Colonic mucosa (tissue), 4 donors: ENCODE measurements at places on chromosomes 6 and 20.

GRCh38 chr6:160117137-160117536 lies 4.5 kb upstream of the SLC22A1 start:
- no peak for DNase-seq

GRCh38 chr20:25039697-25040437 lies 18.1 kb downstream of the ACSS1 start:
- DNase-seq = peak; percentile 90

DNA sequence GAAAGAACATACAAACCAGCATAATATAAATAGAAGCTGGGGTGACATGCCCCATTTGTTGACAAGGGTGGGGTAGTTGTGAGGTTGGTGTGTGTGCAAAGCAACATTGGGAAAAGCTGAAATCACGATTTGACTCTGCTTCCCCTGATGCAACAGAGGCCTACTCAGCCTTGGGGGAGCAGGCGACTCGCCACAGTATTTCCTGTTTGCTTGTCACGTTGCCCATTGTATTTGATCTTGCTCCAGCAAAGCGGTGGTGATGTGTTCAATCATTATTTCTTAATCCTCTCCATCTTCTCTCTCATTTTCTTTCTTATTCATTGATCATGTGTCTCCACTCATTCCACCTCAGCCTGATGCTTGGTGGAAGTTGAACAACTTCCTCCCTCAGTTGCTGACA lies 165.8 kb upstream of the CITED2 start:
- no peak for DNase-seq

DNA sequence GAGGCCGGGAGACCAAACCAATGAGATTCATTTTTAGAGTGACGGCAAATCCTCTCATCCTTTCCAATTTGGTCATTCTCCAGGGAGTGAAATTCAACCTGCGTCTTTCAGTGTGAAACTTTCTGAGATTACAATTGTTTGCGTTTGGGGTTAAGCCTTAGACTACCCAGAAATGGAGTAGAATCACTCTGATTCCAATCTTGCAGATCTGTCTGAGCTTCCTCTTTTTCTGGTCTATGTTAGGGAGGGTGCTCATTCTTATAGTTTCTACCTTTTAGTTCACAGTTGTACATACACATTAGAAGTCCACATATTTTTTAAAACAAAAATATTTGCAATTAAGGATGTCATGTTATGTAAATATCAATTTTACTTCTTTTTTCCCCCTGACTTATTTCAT lies 183.0 kb upstream of the PHACTR1 start:
- no peak for DNase-seq

- DNase-seq = no peak
These were observed 7.5 kb downstream of the BEND6 start for GRCh38 chr6:56962441-56962840.

DNA sequence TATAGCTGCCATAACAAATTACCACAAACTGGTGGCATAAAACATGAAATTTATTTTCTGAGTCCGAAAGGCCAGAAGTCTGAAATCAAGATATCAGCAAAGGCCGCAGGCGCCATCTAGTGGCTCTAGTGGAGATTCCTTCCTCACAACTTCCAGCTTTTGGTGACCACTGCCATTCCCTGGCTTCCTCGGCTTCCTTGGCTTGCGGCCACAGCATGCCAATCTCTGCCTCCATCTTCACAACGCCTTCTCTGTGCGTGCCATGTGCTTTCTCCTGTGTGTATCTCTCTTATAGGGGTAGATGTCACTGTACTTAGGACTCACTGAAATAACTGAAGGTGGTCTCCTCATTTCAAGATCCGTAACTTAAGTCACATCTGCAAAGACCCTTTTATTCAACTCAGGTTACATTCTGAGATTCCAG lies 5.4 kb upstream of the PLAGL1 start:
- DNase-seq = peak; percentile 84

DNA sequence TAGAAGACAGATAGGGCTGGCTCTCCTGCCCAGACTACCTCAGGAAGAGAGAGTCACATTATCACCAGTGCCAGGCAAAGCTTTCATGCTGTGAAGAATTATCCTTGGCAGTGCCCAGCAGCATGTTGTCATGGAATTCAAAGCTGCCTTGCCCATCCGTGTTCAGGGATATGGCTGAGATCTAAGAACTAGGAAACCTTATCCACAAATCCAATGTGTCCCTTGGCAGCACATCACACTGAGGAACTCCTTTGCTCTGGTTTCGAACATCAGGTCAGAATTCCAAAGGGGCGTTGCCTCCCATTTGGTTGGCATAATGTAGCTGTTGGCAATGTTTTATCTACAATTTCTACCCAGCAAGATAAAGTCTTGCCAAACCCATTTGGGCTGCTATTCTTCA lies 52.7 kb downstream of the ADGRF1 start:
- DNase-seq = no peak

- no peak for DNase-seq
These were observed 17.8 kb upstream of the BTN1A1 start for GRCh38 chr6:26482338-26482737.

- DNase-seq = peak; percentile 15
These were observed 3.5 kb downstream of the CST7 start for GRCh38 chr20:24952376-24953208.
